ENCODE measurements at places on chromosomes 16 and 17. TPM values are rescaled to one million over a fixed set of nuclear protein-coding genes. Genes with fewer than 3 reads are reported as not detected.

DNA sequence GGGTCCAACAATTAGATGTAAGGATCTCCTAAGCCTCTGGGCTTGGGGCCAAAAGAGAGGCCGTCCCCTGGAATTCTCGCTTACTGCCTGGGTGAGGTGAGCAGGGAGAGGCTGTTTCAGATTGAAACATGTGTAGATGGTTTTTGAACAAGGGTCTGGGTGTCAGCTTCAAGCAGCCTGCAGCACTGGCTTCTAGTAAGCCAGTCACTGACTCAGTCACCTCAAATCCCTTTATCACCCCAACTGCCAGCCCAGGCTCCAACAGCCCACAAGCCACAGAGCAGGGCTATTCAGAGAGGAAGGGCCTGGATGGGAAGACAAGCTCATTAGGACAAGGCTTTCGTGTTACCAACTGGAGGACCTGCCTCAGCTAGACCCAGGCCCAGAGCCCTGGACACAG is 180.2 kb downstream of the CCT6B start:
- no peak for DNase-seq

DNA sequence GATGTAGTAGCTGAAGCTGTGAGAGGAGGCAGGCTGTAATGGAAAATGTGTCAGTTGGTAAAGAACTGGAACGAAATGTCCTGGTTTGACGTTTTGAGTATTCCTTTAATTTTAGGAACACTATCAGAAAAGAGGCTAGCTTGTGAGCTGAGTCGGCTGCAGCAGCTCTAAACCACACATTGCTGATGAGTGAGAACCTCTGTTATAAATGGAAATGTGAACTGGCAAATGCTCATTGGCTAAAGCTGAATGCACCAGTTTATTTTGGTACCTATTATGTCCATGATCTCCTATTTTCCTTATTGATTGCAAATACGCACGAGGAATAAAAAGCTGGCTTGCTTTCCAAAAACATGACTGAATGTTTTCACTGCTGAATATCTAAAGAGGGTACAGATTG is 11.0 kb upstream of the WIPI1 start:
- DNase-seq, result no peak

DNA sequence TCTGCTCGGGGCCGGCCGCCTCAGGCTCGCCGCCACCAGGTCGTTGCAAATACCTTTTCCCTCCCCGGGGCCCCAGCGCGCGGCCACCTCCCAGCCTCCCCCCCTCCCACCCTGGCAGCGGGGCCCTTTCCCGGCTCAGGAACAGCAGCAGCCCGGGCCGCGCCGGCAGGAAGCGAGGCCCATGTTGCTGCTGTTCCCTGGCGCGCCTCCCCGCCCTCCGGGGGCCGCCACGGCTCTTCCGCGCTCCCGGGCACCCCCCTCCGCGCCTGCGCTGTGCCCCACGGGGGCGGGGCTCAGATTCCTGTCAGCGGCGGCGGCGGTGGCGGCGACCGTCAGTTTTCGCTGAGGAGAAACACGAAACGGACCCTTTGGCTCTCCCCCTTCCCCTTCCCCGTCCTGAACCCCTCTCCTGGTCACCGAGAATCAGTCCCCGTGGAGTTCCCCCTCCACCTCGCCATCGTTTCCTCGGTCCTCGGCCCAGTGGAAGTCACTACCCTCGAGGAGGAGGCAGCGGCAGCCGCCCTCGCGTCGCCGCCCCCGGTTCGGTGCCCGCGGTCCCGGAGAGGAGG is at the start of gene NFAT5:
Gene NFAT5, plus strand, starts transcription at position 296 of the 569 bp plus-strand sequence. CDS start 336 bp downstream, outside the sequence.
- peak; percentile 95 for DNase-seq

The HOXB8 gene
- not detected for total RNA-seq

Data from cardiac septum (tissue), 1 donor.